ENCODE measurements at places on chromosomes 4 and X. TPM values are rescaled to one million over a fixed set of nuclear protein-coding genes. Genes with fewer than 3 reads are reported as not detected.

DNA sequence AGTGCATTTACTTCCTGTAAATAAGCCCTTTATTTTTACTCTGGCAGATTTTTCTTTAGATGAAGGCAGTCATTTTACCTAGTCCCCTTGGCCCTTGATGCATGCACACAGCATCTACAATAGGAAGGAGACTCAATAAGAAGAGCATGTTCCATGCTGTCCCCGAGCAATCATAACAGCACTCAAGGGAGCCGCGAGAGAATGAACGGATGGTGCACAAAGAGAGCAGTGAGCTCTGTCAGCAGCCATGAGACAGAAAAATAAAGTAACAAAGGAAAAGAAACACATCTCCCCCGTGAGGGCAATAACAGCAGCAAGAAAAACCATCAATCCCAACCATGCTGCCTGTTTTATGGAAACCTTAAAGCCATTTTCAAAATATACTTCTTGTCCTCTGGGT lies 11.9 kb downstream of the SMIM31 start:
- peaks cover 38% of the 10 kb centered on the region for H3K27me3 ChIP-seq
- DNase-seq = no peak
- H3K4me1 ChIP-seq = no peaks in the 10 kb centered on the region
- H3K4me3 ChIP-seq = no peak overlapping the region
- H3K36me3 ChIP-seq = no peaks in the 10 kb centered on the region

DNA sequence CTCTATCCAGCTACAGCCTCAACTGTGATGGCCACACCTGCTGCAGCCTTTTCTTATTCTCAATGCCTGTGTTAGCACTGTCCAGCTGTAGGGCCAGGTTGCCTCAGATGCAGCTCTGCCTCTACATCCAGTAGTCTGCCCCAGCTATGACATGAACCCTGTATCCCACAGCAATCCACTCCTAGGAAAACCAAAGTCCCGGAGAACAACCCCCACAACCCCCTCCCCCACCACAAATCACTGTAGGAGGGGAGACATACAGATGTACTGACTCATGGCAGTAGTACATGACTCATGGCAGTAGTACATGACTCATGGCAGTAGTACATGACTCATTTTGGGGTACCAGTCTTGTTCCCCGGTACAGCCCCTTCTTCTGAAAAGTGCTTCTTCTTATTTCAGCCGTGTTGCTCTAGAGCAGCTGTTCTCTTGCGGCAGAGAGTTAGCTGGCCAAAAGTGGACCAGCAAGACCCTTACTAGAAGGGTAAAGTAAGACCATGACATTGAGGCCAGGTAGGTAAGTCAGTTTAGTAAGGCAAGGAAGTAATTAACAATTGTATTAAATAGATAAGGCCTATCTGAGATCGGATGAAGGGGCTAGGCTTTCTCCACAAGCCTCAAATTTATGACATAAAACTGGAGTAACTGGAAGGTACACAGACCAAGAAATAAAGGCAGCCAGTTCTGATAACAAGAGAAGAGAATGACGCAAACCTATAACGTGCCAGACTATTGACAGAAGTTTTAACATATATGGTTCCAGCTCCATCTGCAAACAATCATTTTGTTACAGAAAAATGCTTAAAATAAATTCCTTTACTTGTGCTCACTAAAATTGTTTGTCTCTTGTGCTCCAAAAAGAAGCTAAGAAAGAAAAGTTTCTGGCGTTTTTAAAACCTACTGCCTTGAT lies 221.4 kb downstream of the TACR3 start:
- H3K27me3 ChIP-seq = no peaks in the 10 kb centered on the region
- DNase-seq = no peak
- no peak overlapping the region for H3K27ac ChIP-seq
- no peak overlapping the region for H3K4me3 ChIP-seq
- H3K36me3 ChIP-seq = no peaks in the 10 kb centered on the region
- H3K4me1 ChIP-seq = no peaks in the 10 kb centered on the region

- H3K27ac ChIP-seq = no peak overlapping the region
- peaks cover 10% of the 10 kb centered on the region for H3K4me1 ChIP-seq
- H3K36me3 ChIP-seq = no peaks in the 10 kb centered on the region
- H3K27me3 ChIP-seq = peaks cover 3% of the 10 kb centered on the region
Observed at GRCh38 chr4:153232768-153233167, 28.5 kb downstream of the TRIM2 start.

The PRICKLE3 gene
- total RNA-seq = 8.5 TPM

The ZGRF1 gene
- total RNA-seq = 16.9 TPM

GRCh38 chr4:183601381-183601780 lies 57.6 kb downstream of the RWDD4 start:
- no peak overlapping the region for H3K27ac ChIP-seq
- no peak overlapping the region for H3K4me3 ChIP-seq
- no peak for DNase-seq
- H3K27me3 ChIP-seq = peaks cover 2% of the 10 kb centered on the region
- no peaks in the 10 kb centered on the region for H3K4me1 ChIP-seq

- no peaks in the 10 kb centered on the region for H3K4me1 ChIP-seq
- no peak overlapping the region for H3K4me3 ChIP-seq
- DNase-seq = no peak
- H3K27ac ChIP-seq = no peak overlapping the region
Observed at GRCh38 chr4:124636788-124637187, 75.7 kb downstream of the ANKRD50 start.

DNA sequence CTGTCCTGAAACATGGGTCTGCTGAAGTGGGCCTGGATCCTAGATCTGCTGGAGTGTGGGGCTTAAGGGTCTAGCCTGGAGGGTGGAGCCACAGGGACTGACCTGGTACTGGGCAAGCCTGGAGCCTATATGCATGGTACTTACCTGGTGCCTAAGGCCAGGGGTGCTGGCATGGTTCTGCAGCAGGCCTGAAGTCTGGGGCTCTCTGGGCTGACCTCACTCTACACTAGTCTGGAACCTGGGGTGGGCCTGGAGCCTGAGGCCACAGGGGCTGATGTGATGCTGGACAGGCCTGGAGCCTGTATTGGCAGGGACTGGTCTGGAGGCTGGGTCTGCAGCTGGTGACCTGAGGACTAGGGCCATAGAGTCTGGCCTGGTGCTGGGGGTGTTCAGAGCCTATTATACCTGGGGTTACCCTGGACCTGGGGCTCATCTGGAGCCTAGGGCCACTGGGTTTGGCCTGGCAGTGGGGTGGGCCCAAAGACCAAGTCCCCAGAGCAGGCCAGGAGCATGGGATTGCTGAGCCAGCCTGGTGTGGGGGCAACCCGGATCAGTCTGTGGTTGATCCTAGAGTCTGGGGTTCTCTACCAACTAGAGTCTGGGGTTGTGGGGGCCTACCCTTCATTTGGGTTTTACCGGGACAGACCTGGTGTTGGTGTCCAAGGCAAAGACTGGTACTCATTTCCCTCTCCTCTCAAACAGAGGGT lies 179.6 kb downstream of the SLC4A4 start:
- H3K4me1 ChIP-seq = no peaks in the 10 kb centered on the region
- H3K27ac ChIP-seq = no peak overlapping the region
- no peaks in the 10 kb centered on the region for H3K36me3 ChIP-seq
- no peaks in the 10 kb centered on the region for H3K27me3 ChIP-seq
- H3K4me3 ChIP-seq = no peak overlapping the region

The C4orf17 gene
- not detected for total RNA-seq

The NKX6-1 gene
- total RNA-seq = not detected

DNA sequence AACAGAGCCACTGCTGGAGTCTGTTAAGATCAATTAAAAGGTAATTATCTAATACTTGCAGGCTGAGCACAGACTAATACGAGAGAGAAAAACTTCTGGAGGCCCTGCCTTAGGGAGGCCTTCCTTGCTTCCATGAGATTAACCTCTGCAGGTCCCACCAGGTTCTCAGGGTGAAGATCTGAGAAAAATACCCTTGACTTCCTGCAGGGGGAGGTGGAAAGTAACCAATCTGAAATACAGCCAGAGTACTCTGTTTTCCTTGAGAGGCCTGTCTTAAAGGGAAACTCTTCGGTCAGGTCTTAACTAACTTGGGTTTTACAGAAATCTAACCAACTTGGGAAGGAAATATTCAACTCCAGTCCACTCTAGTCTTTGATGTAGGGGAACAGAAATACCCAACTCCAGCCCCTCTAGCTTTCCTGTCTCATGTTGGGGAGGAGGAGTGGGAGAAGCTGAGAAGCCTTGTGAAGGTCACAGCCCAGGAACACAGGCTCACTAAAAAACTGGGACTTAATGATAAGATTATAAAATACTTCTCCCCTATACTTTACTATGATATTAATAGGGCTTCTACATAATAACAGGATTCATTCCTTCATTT lies 77.1 kb downstream of the TBCK start:
- H3K36me3 ChIP-seq = peaks cover 5% of the 10 kb centered on the region
- no peaks in the 10 kb centered on the region for H3K27me3 ChIP-seq
- no peak overlapping the region for H3K4me3 ChIP-seq
- no peaks in the 10 kb centered on the region for H3K4me1 ChIP-seq

DNA sequence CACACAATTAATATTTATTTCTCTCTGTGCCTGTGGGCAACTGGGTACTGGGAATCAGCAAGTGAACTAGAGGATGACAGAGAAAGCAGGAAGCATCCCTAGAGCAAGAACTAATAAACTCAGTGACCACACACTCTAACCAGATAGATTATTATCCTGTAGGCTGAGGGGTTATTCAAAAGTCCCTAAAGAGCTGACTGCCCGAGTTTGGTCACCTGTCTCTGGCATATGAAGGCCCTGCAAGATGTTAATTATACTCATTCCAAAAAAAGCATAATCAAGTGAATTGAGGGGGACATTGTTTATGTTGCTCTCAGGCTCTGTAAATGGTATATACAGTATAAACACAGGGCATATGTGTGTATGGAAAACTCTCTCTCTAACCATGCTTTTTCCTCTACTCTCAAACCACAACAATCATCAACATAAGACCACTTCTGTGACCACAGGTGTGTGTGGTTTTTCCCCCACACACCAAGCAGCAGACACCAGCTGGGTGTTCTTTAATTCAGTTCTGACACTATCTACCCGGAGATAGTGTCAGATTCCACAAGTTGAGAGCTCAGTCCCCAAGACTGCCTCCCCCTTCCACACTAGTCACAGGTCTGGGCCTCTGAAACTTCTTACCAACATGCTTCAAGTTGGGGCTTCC lies 6.2 kb upstream of the HPSE start:
- H3K4me3 ChIP-seq = peak overlapping the region; percentile 44
- H3K27ac ChIP-seq = peak overlapping the region; percentile 32
- H3K27me3 ChIP-seq = peaks cover 2% of the 10 kb centered on the region

DNA sequence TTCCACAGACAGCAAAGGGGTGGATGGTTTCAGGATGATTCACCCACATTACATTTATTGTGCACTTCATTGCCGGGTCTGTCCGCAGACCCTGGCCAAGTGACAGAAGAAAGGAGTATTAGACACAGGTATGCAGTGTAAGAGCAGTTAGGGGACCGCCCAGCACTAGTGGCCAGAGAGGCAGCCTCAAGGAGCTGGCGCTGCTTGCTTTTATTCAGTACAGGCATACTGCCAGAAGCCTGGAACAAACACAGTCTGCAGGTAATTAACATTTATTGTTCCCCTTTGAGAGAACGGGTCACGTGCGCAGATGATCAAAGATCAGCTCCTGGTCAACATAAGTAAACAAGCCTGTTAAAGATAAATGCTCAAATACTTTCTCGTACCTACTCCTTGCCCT lies 1639.0 kb upstream of the IGFBP7 start:
- no peak for DNase-seq
- H3K27ac ChIP-seq = no peak overlapping the region
- no peaks in the 10 kb centered on the region for H3K4me1 ChIP-seq
- H3K4me3 ChIP-seq = no peak overlapping the region
- H3K36me3 ChIP-seq = no peaks in the 10 kb centered on the region

The NDST3 gene
- total RNA-seq = not detected

GRCh38 chr4:125368146-125368545 lies 53.4 kb downstream of the FAT4 start:
- no peaks in the 10 kb centered on the region for H3K4me1 ChIP-seq
- H3K36me3 ChIP-seq = no peaks in the 10 kb centered on the region
- DNase-seq = no peak
- no peak overlapping the region for H3K4me3 ChIP-seq
- no peak overlapping the region for H3K27ac ChIP-seq

All from naive thymus-derived CD8-positive, alpha-beta T cell (primary cell).